ENCODE measurements at places on chromosomes 5 and 9.

DNA sequence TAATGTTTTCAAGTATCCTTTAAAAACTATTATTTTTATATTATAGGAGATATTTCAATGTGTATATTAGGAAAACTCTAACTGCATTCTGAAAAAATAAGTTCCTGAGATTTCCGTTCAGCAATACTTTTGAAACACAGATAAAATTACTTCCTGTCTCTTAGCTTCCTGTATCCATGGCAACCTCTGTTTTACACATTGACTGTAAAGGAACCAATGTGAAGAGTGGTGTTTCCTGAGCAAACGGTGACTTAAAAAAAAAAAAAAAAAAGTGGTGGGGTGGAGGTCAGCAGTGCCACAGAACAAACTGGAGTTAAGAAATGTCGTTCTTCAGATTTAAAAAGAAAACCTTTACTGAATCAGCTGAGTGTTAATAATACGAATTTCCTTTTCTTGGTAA, at the start of gene LRRC70:
TSS of gene LRRC70 (plus strand) at position 280 of the 400 bp plus-strand sequence. CDS start 620 bp downstream, outside the sequence.
- DNase-seq: no peak

GRCh38 chr5:43193181-43193893, 1.3 kb downstream of the NIM1K start:
- no peak for DNase-seq

DNA sequence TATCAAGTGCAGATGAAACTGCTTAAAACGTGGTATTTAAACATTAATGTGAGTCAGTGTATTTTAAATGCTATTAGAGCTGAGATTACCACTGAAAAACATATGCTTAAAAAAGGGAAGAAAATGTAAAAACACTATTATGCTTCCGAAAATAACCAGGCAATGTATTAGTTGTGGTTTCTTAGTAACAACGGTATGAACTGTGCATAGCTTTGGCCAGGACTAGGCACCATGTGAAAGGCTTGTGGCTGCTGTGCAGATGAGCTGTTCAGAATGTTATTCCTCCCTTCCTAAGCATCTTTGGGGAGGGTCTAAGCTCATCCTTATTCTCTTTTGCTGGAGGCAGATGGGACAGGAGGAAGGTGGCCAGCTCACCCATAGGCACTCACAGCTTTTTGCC, 84.9 kb downstream of the NTRK2 start:
- no peak for DNase-seq

- no peak for DNase-seq
Measured at GRCh38 chr5:164234321-164234720, 728.9 kb downstream of the MAT2B start.

- DNase-seq: no peak
Measured at GRCh38 chr5:67182301-67182790, 14.3 kb downstream of the CD180 start.

- DNase-seq: no peak
Measured at GRCh38 chr5:140004174-140004573, 38.9 kb downstream of the NRG2 start.

DNA sequence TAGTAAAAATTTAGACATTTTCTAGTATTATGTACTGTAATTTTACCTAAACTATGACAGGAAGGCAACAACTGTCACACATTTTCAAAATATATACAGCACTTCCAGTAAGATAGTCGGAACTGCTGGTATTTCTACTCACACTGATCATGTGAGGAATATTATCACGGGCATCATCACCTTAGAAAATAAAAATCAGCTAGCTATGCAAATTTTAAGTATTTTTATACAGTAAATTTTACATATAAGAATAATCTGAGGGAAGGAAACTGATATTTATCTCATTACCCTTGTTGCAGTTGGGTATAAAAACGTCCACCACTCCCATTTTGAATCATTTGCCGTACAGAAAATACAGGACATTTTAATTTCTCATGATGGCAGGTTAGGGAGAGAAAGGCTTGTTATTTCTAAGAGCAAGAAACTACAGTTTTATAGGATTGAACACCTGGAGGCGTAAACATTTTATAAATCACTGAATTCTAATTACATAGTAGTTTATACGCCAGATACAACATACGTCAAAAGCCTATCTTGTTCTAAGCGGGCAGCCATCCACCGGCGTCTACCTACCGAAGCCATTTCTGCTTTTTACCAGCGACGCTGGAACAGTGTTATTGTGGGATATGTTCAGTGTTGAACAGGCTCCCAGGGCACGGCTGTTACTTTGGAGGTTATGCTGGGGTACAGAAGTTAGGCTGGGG, 729 bp upstream of the TNPO1 start:
- DNase-seq: no peak

DNA sequence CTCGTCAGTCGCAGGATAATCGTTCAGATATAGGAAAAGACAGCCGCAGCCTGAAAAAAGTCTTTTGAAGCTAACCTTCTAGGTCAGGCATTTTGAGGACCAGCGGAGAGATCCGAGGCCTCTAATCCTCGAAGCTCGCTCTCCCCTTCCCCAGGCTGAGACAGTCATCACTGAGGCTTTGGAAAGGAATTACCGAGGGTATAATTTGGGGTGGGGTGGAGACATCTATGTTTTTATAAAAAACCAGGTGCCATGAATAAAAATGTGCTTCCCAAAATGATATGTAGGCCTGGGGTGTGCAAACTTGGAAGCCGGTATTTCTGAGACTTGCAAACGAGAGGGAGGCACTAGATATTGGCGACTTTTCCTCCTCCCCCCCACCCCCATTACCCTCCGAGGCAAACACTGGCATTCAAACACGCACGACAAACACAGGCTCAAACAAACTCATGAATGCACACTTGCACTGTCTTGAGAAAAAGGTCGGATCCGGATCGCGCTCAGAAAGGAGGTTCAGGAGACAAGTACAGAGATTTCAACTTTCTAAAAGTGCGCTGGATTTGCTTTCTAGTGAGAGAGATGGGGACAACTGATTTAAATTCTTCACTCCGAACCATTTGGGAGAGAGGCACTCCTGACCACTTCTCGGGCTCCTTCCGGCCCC, 935 bp upstream of the MSX2 start:
- no peak for DNase-seq

GRCh38 chr5:132024789-132025402, 13.4 kb upstream of the ACSL6 start:
- DNase-seq: no peak

- DNase-seq: no peak
Measured at GRCh38 chr5:117680426-117680825, 1105.8 kb upstream of the SEMA6A start.

- DNase-seq: no peak
Measured at GRCh38 chr9:135887021-135887507, 20.3 kb downstream of the CAMSAP1 start.

DNA sequence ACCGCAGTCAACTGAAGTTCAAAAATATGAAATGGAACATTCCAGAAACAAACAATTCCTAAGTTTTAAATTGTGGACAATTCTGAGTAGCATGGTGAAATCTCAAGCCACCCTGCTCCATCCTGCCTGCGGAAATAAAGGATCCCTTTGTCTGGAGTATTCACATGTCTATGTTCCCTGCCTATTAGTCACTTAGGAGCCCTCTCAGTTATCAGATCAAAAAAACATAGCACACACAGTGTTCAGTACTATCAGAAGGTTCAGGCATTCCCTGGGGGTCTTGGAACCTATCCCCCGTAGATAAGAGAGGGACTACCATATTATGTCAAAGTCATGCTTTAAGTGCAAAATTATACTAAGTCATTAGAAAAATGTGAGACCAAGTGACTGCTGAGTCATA, 300.8 kb downstream of the SEMA5A start:
- no peak for DNase-seq

DNA sequence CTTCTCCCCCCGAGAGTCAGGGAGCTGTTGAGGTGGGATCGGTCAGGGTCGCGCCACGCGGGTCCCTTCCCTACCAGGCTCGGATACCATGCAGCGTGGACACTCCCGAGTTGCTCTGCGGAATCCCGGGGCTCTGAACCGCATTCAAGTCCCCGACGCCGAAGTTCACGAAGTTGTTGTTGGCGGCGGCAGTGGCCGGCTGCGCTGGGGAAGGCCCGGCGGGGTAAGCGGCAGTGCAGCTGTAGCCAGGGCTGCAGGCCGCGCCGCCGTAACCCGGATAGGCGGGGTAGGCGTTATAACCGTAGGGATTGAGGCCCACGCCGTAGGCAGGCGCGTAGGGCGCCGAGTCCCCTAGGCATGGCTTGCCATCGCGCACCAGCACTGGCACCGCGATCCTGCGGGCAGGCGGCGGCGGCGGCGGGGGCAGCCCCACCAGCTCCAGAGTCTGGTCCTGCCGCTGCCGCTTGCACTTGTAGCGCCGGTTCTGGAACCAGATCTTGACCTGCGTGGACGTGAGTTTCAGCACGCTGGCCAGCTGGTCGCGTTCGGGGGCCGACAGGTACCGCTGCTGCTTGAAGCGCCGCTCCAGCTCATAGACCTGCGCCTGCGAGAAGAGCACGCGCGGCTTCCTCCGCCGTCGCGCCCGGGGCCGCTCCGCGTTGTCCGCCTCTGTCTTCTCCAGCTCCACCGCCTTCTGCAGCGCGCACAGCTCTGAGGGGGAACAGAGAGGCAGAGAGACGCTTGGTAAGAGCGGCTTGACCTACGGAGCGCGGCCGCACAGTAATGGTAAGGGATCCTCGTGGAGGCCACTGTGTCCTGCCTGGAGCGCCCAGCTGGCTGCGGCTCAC, 2.3 kb downstream of the NKX2-5 start:
- no peak for DNase-seq

- DNase-seq: no peak
Measured at GRCh38 chr5:29697785-29698414, 1495.6 kb upstream of the CDH6 start.

DNA sequence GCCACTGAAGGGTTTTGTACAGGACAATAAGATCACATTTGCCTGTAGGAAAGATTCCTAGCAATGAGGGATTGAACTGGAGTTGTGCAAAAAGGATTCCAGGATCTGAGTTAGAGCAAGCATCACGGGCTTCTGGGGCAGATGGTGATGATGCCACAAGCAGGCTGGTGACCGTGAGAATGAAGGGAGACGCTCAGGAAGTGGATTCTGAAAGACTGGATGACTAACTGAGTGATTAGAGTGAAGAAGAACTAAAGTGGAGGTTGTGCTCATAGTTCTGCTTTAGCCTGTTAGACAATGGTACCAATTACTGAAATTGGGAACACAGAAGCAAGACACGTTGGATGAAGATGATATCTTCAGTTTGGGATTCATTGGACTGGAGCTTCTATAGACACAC, 168.2 kb downstream of the CD180 start:
- DNase-seq: no peak

DNA sequence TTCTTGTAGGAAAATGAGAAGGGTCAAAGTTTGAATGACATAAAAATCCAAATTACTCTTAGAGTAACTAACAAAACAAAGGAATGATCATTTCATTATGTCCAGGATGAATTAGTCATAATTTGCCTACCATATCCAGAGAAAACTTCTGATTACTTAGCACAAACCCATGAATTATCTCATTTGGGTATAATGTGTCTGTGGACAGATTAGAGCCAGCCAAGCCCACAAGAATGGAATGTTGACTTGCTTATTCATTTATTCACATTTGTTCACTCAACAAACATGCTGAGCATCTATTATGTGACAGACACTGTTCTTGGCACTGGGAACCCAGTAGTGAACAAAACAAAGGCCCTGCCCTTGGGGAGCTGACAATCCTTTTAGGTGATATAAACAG, 87.4 kb downstream of the APBA1 start:
- no peak for DNase-seq

GRCh38 chr5:132971483-132972435, 8.3 kb upstream of the AFF4 start:
- DNase-seq: no peak

- DNase-seq: peak; percentile 89
Measured at GRCh38 chr9:126805554-126806262, 868 bp downstream of the ZBTB43 start.

DNA sequence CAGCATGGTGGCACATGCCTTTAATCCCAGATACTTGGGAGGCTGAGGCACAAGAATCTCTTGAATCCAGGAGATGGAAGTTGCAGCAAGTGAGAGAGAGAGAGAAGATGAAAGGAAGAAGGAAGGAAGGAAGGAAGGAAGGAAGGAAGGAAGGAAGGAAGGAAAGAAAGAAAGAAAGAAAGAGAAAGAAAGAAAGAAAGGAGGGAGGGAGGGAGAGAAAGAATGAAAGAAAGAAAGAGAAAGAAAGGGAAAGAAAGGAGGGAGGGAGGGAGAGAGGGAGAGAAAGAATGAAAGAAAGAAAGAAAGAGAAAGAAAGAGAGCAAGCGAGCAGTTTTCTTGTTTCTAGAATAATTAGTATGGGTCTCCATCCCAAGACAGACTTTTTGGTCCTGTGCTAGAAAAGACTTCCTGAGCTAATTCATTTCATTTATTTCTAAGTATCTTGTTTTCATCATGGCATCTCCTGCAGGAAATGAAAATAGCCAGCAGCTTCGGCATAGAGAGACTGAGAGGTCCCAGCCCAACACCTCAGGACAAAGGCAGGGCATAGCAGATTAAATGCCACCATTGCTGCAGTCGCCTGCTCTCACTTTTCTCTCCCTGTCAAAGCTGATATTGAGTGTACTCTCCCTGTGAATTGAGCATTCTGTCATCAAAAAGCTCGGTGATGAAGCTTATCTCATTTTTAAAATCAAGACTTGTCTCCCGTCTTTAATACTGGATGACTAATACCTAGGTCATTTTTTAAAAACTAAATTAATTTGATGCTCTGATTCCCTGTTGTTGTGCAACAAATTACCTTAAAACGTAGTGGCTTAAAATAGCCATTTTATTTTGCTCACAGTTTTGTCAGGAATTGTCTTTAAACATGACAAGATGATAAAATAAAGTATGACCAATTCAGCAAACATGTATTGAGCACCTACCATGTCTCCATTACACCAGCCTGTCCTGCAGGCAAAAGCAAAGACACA, 91.8 kb upstream of the ADRA1B start:
- DNase-seq: no peak

DNA sequence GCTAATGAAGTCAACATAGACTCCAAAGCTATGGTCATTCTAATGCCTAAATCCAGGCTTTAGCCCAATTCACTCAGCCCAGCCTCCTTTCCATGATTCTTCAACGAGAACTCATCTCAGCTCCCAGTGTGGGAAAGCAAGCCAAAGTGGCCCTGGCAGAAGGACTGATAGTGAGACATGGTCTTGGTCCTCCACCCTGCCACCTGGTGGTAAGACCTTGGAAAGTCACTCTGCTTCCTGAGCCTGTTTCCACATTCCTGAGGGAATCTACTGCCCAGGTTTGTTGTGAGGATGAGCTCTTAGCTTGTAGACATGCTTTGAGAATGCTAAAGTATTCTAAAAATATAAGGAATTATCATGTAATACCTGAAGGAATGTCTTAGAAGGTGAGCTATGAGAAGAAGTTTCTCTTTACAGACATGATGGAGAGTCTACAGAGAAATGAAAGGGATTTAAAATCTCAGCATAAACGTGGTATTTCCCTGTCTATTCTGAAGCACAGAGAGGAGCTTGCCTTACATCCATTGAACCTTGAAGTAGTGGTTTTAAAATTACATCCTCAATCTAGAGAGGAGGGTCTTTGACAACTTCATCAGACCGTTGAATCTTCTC, 173.5 kb downstream of the TRIM32 start:
- DNase-seq: peak; percentile 1

DNA sequence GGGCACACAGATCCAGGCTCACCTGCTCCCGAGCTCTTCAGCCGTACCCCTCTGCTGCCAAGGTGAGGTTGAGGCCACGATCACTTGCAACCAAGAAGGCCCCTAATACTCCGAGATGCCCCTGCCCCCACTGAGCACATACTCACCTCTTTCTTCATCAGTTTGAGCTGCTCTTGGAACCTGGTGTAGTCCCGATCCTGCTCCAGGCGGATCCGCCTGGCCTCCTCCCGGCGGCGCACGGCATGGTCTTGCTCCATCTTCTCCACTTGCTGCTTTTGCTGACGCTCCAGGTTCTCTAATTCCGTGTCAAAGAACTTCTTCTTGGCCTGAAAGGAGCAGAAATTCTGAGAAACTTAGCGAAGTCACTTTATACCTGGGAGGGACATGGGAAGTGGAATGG, 75.7 kb upstream of the FBXW11 start:
- no peak for DNase-seq

Data from NK-92 treated with Interleukin-12 subunit alpha and Interleukin-12 subunit beta, amount 100 ng/mL, for 24 hours (cell line).